ENCODE measurements at places on chromosomes 3 and 15. TPM values are rescaled to one million over a fixed set of nuclear protein-coding genes. Genes with fewer than 3 reads are reported as not detected.

Gene CCR8
- not detected for total RNA-seq

Gene SMARCC1
- 38.2 TPM for total RNA-seq

Gene LRTM1
- total RNA-seq, result not detected

Gene GP9
- not detected for total RNA-seq

Gene CHRM5
- not detected for total RNA-seq

Gene CADPS
- under 0.01 TPM for total RNA-seq

Gene NPHP3
- 32.3 TPM for total RNA-seq

Gene MYZAP
- under 0.01 TPM for total RNA-seq

Gene VIPR1
- not detected for total RNA-seq

Gene PXYLP1
- 5.1 TPM for total RNA-seq

Gene DUOXA2
- total RNA-seq, result not detected
